ENCODE measurements at places on chromosomes 2 and 18. TPM values are rescaled to one million over a fixed set of nuclear protein-coding genes. Genes with fewer than 3 reads are reported as not detected.

YWHAQ gene
- 239 TPM for total RNA-seq

CRYGD gene
- not detected for total RNA-seq

SCYGR4 gene
- total RNA-seq: not detected

CABLES1 gene
- total RNA-seq: 14.6 TPM

TWIST2 gene
- 0.91 TPM for total RNA-seq

CCDC142 gene
- 22.9 TPM for total RNA-seq

OTOS gene
- total RNA-seq: not detected
